ENCODE measurements at places on chromosomes 3 and 15.
A peak's percentile ranks its signal among the peaks of the same experiment; 100 is the strongest.

GRCh38 chr15:57221134-57221533 is 155.2 kb upstream of the CGNL1 start:
- no peak for DNase-seq

DNA sequence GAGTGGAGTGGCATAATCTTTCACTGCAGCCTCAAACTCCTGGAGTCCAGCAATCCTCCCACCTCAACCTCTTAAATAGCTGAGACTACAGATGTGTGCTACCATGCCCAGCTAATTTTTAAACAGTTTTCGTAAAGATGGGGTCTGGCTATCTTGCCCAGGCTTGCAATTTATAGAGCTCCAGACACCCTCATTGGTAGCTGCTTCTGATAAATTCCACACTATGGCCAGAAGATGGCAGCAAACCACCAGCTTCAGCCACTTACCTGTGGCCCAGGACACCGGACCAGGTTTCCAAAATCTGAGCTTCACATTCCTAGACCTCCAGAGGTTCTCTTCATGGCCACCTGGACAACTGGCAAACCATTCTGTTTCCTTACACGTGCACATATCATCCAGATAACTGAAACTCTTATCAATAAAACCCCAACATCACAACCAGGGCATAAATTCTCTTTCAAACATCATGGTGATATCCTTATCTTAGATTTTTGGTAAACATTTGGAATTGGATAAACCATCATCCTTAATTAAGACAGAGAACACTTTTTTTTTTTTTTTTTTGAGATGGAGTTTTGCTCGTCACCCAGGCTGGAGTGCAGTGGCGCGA is 28.9 kb downstream of the FBXW12 start:
- DNase-seq: peak; percentile 67

GRCh38 chr15:70453238-70453637 is 310.1 kb downstream of the UACA start:
- DNase-seq: no peak

DNA sequence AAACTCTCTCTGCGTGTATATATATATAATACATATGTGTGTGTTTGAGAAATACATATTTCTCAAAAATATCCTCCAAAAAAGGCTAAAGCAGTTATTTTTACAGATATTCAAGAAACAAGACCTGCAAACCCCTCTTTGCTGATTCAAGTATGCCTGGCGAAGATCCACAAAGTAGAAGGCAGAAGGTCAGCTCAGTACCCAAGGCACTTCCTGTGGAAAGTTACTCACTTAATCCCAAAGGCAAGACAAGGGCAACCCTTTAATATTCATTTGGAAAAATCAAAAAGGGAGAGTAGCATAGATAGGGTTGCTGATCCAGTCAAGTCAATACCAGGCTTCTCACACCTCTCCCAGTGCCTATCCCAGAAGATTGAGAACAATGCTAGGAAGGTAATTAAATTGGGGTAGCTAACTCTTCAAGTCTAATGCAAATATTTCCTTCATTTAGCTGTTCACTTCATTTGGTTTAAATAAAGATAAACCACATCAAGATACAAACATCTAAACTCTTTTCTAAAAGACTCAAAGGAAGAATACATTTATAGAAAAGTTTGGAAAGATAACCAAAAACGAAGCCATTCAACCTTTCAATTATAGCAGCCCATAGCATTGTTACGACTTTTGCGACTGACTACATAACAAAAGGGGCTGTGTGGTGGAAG is 7.2 kb downstream of the COX17 start:
- DNase-seq: no peak

GRCh38 chr3:94137377-94137776 is 74.5 kb downstream of the NSUN3 start:
- DNase-seq: no peak

- peak; percentile 40 for DNase-seq
These were observed 50.3 kb downstream of the LRIG1 start for GRCh38 chr3:66450390-66451022.

DNA sequence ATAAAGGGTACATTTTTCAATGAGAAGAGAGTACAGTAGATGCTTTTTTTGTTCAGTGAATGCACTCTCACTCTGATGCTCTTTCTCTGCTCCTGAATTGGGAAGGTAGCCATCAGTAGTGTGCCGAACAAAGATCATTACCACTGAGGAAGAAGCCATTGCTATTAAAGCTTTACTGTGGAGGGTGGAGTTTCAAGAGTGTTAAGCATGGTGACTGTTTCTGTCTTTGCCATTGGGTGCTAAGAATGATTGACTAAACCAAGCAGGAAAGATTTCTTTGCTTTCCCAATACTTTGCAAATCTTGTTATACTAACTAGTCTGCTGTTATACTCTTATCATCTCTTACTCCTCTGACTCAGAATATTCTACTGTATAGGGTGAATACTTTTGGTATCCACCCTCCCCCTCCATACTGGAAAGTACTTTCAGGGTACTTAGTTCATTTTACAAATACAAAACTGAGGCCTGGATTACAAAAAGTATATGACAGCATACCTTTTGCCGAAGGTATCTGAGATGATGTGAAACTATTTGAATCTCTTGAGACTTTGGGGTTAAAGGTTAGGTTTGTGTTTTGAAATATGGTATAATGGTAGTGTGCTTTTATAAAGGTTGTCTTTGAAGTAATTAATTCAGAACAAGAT is 1.7 kb downstream of the RAB11A start:
- no peak for DNase-seq

DNA sequence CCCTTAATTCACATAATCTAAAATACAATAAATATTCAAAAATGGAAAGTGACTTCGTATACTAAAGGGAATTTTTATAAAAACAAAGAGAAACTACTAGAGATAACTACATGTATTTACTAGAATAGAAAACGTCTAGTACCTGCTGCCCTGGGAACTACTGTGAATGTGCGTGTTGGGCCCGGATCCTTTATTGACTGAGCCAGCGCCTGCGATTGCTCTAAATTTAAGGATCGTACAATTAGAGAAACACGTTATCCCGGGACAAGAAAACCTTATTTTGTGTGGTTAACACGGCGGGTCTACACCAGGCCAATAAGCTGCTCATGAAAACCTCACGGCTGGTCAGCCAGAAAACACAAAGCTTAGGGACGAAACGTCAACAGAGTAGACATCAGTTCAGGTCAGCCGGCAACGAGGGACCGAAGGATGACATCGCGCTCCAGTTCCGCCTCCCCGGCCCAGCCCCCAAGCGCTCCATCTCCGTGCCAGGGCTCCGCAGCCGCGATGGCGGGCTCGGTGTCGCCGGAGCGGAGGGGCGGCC is 555 bp downstream of the TM2D3 start:
- DNase-seq: no peak

DNA sequence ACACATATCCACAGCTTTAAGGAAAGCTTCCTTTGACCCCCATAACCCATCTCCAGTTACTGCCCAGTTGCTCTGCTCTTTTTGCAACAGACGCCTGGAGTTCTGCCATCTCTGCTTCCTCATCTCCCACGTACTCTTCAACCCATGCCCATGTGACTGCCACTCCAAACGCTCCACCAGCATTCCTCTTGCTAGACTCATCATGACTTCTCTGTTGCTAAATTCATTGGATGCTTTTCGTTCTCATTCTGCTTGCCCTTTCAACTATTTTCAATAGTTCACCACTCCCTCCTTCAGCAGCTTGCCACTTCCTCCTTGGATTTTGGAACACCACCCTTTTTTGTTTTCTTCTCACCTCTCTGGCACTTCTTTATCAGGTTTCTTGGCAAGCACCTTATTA is 2.7 kb upstream of the KNSTRN start:
- DNase-seq: peak; percentile 43

- no peak for DNase-seq
These were observed 75.1 kb downstream of the MOBP start for GRCh38 chr3:39542588-39542988.

DNA sequence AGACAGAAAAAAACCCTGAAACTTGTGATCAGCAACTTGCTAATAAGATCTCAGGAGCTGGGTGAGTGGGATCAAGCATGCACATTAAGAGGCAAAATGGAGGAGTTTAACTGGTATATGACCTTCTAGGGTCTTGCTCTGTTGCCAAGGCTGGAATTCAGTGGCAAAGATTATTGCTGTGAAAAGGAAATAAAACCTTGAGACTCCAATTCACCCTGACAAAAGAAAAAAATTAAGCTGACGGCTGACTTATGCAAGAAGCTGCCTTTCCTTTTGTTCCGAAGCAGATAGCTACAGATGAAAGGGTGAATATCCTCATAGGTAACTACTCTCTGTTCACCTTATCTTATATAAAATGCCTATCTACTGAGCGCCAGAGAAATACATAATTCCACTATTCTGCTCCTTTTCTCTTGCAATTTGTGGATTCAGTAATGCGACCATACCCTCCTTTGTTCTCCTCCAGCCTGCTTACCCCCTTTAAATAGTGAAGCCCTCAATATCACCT is 68.9 kb downstream of the HERC1 start:
- no peak for DNase-seq

DNA sequence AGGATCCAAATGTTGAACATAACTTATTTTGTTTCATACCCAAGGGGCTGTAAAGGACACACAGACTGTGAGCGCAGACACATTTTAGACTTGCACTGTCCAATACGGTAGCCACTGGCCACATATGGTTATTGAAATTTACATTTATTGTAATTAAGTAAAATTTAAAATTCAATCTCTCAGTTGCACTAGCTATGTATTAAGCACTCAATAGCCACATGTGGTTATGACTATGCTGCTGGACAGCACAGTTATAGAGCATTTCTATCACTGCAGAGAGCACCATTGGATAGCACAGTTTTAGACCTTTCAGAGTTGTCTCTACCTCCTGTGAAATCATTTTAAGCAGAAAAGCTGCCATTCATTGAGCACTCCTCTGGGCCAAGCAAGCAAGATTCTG is 204.3 kb downstream of the ADAMTS9 start:
- DNase-seq: no peak

DNA sequence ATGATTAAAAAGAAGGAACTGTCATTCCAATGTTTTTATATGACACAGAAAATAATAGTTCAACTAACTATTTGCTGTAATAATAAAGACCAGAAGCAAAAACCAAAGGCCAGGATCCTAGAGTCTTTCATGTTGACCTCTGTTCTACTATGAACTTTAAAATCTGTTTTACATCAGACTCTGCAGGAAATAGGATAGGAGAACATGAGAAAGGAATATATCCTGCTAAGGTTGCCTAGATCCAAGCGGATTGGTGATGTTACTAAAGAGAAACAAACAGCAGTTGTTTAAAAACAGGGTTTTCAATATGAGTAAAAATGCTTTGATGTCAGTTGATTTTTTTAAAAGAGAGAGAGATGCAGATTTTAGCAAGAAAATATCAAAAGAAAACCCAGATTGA is 549.6 kb downstream of the ZIC1 start:
- no peak for DNase-seq

DNA sequence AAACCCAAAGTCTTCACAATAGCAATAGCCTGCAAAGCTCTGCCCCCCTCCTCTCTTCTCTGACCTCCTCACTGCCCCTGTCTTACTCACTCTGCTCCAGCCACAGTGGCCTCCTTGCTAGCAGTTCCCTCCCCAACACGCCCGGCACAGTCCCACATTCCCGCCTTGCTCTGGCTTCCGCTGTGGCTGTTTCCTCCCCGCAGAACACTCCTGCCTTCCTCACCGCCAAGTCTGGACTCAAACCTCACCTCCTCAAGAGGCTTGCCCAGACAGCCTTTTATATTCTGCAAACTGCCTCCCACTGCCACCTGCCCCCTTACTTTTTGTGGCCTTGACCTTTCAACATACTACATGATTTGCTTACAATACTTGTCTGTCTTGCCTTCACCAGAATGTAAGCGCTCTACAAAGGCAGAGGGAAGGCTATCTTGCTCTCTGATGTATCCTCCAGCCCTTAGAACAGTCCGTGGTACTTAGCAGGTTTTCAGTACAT is 406 bp upstream of the MPI start:
- DNase-seq: peak; percentile 62

DNA sequence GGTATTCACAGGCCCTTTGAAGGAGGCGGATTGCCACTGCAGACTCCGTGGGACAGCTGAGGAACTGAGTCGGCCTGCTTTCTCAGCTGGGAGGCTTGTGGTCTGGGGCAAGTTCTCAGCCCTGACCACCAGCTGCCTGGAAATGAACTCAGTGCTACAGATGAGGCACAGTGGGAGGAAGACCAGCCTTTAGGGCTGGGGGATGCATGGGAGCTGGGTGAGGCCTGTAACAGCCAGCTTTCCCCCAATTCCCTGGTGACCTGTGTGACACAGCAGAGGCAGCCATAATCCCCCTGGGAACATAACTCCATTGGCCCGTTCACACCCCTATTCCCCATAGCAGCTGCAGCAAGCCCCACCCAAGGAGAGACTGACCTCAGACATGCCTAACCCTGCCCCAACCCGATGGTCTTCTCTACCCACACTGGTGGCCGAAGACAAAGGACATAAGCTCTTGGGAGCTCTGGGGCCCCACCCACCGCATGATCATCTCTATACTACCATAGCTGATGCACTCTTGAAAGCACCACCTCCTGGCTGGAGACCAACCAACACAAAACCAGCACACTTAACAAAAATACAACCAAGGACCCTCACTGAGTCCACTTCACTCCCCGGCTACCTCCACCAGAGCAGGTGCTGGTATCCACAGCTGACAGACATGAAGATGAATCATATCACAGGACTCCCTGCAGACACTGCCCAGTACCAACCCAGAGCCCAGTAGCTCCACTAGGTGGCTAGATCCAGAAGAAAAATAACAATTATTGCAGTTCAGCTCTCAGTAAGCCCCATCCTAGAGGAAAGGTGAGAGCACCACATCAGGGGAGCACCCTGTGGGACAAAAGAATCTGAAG is 24.9 kb downstream of the ZMAT3 start:
- no peak for DNase-seq

DNA sequence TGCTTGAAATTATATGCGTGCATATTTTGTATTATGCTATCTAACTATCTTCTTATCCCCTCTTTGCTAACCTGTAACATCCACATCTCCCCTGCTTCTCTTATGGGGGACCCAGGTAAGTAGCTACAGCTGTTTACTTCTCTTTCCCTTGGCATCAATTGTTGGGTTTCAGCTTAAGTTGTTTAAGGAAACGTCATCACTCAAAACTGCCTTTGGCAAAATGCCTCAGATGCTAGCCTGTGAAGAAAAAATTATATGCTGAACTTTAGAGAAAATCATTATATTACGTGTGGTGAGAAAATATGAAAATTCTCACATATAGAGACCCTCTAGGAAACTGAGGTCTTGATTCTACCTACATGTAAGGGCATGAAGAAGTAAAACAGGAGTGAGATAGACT is 447.0 kb upstream of the NECTIN3 start:
- no peak for DNase-seq

GRCh38 chr3:181212271-181212670 is 222.7 kb upstream of the DNAJC19 start:
- DNase-seq: no peak

GRCh38 chr3:73365756-73366397 is 258.9 kb downstream of the PDZRN3 start:
- DNase-seq: peak; percentile 66

DNA sequence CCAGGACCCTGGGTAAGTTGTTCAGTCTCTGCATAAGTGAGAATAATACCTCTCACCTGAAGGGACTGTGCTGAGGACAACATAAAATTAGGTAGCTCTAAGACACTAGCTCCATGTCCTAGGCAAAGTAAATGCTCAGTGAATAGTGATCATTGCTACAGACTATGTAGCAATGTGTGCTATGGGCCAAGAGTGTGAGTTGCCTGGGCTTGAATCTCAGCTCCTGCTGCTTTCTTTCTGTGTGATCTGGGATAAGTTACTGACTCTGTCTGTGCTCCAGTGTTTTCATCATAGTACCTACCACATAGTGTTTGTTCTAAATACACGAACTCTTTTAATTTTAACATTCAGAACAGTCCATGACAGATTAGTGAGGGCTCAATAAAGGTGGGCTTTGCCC is 81.1 kb upstream of the MFGE8 start:
- no peak for DNase-seq

- no peak for DNase-seq
These were observed 158.0 kb downstream of the CLSTN2 start for GRCh38 chr3:140092848-140093536.
